ENCODE measurements at places on chromosomes 11 and 22.

GRCh38 chr22:39814899-39815298 is 78.7 kb downstream of the ENTHD1 start:
- no peak for DNase-seq

- no peak for DNase-seq
These were observed 967 bp upstream of the GALNT18 start for GRCh38 chr11:11622772-11623171.

- no peak for DNase-seq
These were observed 9.7 kb upstream of the FGF3 start for GRCh38 chr11:69828971-69829344.

- no peak for DNase-seq
These were observed 1.0 kb downstream of the ST14 start for GRCh38 chr11:130160498-130161155.

- no peak for DNase-seq
These were observed 93.6 kb downstream of the NELL1 start for GRCh38 chr11:20762980-20763379.

DNA sequence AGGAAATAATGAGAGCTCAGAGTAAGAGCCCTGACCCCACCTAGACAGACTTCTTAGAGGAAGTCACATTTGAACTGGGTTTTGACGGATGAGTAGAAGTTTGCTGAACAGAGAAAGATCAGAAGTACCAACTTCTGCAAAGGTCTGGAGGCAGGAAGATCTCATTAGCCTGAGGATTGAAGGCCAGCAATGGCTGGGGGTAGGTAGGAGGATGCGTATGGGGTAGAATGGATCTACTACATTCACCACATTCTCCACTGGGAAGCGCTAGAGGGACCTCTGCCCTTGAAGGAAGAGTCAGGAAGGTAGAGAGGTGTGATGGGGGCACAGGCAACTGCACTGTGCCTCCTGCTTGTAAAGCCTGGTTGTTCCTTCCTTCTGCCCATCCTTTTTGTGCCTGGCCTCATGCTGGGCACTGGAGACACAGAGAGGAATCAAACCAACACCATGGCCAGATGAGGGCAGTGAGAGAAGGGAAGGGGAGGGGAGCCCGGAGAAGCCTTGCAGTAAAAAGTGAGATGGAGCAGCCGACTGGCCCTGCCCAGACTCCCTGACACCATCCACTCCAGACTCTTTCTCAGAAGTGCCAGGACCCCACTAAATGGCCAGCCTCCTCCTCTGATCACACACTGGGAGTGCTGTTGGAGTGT is 4.9 kb downstream of the TPBGL start:
- no peak for DNase-seq

DNA sequence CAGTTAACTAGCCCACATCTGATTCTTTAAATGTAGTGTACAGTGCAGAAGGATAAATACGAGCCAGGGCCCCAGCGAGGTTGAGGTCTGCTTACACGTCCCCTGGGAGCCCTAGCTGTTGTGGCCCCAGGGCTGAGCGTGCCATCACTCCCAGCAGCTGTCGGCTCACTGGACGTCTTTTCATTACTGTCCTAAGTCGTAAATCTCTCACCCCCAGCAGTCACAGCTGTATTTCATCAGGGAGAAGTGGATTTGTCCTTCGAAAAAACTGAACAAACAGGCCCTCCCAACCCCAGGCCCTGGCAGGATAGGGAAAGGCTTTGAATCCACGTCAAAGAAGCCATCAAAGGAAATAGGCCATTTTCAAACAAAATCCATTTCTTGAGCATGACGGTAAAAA is 110.4 kb upstream of the CSNK2A3 start:
- no peak for DNase-seq

DNA sequence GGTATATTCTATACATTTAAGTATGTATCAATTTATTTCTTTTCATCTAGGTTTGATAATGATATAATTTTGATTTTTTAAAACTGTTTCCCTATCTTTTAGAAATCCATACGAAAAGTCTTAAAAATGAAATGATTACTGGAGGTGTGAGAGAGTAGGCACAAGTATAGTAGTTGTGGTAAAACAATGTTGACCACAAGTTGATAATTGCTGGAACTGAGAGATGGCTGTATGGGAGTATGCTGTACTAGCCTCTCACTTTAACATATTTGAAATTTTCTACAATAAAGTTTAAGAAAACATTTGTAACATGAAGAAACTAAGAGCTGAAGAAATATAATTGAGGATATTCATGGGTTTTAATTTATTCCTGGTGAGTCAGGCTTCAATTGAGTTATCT is 30.0 kb downstream of the FSHB start:
- no peak for DNase-seq

DNA sequence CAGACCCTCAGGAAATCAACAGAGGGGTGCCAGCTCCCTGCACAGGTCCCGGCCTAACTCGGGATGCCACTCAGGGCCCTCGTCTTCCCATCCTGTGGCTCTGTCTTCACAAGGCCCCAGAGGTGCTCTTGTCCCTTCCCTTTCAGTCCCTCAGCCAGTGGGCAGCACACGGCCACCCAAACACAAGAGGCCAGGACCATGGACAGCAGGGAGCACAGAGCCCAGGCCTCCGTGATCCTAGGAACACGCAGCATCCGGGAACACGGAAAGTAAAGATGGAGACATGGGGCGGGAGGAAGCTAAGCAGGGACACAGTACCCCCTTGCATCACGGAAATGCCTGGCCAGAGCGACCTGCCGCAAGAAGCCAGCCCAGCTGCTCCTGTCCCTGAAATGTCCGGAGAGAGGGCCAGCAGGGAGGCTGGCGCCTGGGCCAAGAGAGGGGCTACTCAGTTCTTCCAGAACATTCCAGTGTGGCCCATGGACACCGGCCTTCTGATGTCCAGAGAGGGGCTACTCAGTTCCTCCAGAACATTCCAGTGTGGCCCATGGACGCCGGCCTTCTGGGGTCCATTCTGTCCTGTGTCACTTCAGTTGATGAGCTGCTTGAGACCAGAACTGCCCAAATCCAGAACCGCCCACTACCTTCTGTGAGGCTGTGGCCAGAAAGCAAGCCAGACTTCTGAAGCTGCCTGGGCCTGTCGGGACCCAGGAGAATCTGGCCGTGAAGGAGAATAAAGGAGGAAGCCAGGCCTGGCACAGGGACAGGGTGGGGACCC is 274.0 kb downstream of the BRD1 start:
- DNase-seq: no peak

- DNase-seq: no peak
These were observed 6.0 kb downstream of the APOL1 start for GRCh38 chr22:36258701-36259614.

DNA sequence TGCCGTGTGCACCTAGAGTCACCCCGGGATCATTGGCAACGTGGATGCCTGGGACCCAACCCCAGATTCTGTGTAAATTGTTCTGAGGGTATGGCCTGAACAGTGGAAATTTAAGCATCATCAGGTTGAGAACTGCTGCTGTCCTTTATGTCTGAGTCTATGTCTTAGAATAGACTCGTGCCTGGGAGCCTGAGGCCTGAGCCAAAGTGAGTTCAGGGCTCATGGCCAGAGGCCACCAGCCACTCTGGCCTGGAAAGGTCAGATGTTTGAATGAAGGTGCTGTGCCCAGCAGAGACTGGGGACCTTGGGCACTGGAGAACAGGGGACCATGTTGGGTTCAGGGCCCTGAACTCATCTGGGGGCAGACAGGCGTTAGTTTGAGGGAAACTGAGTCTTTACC is 91.1 kb downstream of the MYO18B start:
- DNase-seq: no peak

- no peak for DNase-seq
These were observed 283.8 kb downstream of the CADM1 start for GRCh38 chr11:115220423-115220822.

Measured in stimulated activated CD4-positive, alpha-beta T cell treated with anti-CD3 and anti-CD28 coated beads, Interleukin-1b, Interleukin-23, amount 100 ng/mL, for 1 hour (primary cell).